ENCODE measurements at places on chromosomes 7 and 10.
A peak's percentile ranks its signal among the peaks of the same experiment; 100 is the strongest.

DNA sequence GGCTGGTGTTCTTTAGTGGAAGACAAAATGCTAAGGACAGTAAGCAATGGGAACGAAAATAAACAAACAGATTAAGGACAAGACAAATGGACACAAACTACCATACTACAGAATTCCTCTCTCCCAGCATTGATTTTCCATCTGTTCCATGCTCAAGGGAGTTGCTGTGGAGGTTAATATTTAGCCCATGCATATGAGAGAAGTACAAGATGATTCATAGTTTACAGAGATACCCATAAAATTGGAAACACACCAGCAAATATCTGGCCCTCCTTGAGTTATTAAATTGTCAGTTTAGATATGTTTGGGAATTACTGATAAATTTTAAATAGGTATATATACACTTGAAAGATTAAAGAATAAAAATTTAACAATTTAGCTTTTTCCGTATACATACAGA is 69.8 kb downstream of the GLI3 start:
- no peak for DNase-seq

- DNase-seq, result no peak
Measured at GRCh38 chr10:79342295-79342761, 4.9 kb upstream of the PPIF start.

GRCh38 chr7:1087952-1088920 is at the start of gene GPER1:
Gene GPER1, plus strand, starts transcription at chr7:1088113. Its CDS starts 3,616 bp downstream, at chr7:1091729.
- no peak for DNase-seq

DNA sequence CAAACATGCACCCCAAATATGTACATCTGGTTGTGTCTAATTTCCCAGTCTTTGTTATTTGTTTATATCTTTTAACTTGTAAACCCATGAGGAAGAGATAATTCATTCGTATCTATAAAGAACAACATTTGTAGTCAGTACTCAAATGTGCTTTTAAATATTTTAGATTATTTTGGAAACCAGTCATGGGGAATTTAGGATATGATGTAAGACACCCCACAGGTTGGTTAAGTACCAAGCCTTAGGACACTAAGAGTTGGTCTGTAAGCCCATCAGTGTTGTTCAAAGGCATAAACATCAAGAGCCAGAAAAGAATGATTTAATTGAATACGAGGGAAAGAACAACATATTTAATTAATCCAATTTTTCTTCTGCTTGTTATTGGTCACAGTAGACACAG is 421.1 kb upstream of the SEMA3C start:
- no peak for DNase-seq

GRCh38 chr7:41117431-41117830 is 585.5 kb downstream of the INHBA start:
- DNase-seq, result no peak

DNA sequence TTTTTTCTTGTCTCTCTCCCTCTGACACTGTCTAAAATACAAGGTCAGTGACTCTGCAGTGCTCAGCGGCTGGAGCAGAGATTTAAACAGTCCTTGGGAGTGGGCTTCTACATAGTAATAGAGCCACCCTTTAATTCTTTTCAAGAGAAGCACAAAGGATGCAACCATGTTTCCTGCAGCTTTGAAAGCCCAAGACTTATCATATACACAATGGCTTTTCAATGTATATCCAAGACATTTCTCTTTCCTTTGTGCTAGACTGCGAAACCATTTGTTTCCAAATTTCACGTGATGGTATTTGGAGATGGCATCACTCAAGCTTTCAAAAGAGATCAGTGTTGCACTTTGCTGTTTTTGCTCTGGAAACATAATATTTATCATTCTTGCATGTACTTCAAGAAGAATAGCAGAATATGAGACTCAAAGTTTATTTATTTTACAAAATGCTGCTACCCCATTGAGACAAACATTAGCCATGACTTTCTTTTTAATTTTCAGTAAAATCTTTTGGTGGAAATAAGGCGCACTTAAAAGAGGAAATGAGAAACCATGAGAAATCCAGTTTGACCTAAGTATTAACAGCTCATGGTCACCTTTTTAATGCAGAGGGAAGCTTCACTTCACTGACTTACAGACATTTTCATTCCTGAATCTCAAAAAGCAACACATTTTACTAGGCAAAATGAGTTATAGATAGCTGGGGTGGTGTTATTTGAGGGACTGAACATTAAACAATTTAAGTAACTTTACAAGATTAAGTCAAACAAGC is 76.6 kb downstream of the SEMA3C start:
- DNase-seq, result no peak

- no peak for DNase-seq
Measured at GRCh38 chr10:128645486-128645885, 519.3 kb upstream of the MKI67 start.

DNA sequence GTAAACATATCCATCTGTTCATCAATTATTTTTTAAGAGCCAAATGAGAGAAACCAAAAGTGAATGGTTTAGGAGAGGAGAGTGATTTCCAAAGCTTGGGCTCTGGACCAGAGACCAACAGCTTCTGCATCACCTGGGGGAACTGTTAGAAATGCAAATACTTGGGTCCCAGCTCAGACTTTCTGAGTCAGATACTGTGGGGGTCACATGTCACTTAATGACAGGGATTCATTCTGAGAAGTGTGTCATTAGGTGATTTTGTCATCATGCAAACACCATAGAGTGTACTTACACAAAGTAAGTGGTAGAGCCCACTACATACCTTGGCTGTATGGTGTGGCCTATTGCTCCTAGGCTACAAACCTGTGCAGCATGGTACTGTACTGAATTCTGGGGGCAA is 128.5 kb upstream of the PRR15 start:
- DNase-seq, result no peak

GRCh38 chr7:19024261-19024660 is 93.2 kb downstream of the TWIST1 start:
- DNase-seq, result no peak

DNA sequence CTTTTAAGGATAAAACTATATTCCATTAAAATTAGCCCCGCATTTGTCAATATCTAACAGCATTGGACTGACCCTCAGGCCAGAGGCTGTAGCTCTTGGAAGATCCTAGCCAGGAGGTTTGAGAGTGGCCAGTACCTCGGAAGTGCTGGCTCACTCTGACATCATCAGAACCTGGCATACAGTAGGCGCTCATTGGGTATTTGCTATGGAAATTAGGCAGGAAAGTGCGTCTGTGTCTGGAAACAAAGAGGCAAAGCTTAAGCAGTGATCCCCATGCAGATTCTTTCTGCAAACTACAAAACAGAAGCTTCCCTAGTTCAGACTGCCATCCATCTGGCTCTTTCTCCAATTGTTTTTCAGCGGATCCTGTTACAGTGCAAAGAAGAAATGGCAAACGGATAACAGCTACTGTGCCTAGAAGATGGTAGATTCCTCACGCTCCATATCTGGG is 1.7 kb upstream of the PRKCQ start:
- DNase-seq, result no peak

GRCh38 chr10:125015356-125015944 is 73.5 kb downstream of the ZRANB1 start:
- no peak for DNase-seq

GRCh38 chr7:22732556-22733126 is 5.6 kb downstream of the IL6 start:
- DNase-seq, result no peak

DNA sequence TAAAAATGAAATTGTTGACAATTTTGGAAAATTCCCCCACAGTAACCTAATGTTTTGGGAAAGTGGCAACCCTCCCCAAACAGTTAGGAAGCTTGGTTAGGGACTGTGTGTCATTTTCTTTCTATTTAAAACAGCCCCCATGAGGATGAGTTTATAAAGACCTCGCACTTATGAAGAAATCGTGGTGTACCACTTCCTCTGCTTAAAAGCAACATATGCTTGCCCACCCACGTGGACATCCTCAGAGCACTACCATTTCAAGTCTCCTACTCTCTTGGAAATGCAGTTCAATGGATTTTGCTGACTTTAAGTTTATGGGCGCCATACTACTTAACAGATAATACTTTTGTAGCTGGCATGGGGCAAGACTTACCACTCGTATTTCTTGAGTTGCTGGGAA is 223.8 kb downstream of the DYNC1I1 start:
- no peak for DNase-seq

GRCh38 chr10:74137992-74138391 is 12.6 kb downstream of the AP3M1 start:
- no peak for DNase-seq

DNA sequence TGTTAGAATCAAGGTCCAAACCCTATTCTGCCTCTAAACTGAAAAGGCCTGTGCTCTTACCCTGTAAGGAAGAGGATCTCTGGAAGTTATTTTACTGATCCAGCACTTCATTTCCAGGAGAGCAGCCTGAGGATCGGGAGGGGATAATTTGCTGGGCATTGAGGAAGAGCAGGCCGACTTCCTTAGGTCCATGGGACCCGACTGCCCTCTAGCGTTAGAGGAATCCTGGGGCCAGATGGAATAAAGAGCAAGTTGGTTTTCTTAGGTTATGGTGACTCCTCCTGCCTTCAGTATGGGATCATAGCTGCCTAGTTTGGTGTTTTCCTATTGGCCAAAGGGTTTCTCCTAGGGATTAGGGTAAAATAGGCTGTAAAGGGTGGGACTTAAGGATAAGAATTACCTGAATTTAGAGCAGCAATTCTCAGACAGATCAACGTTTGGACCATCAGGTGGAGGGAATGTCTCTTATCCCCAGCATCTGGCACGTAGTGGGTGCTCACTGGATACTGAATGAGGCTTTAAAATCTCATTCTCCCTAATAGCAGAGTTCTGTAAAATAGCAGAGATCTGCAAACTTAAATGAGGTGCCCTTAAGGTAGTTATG is 40.0 kb upstream of the SORBS1 start:
- DNase-seq, result peak; percentile 46

GRCh38 chr7:138934861-138935260 is 46.3 kb downstream of the KIAA1549 start:
- no peak for DNase-seq

DNA sequence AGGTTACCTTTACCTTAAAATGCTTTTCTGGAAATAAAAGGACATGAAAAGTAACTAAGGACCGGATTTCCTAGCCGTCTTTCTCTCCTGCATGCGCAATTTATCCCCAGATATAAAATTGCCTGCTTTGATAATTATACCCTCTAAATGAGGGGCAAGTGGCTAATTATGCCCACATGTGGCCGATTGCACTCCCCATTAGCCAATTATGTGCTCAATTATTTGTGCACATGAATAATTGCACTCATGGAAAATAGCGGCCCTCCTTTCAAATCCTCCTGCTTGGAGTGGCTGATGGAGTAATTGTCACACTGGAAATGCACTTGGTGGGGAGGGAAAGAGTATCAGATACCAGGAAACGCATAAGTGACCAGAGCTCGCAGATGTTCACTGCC is 66.4 kb upstream of the ATRNL1 start:
- no peak for DNase-seq

DNA sequence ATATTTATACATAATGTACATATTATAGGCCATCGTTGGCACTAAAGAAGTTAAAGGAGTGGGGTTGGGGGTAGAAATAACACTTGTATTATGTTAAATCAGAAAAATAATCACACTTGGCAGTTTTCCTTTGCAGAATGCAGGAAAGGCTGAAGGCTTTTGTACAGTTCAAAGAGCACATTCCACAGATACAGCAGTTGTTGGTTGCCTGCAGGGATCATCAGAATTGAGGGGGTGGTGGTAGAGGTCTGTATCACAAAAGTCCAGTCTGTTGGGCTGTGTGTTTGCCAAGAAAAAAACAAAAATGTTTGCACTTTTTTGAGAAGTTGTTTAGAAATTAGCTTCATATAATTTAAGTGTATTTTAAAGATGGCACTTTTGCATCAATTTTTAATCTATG is 231.8 kb upstream of the FOXP2 start:
- DNase-seq, result no peak

- DNase-seq, result no peak
Measured at GRCh38 chr7:133854739-133855138, 272.4 kb upstream of the LRGUK start.

GRCh38 chr10:4771554-4772201 is 54.3 kb upstream of the AKR1E2 start:
- no peak for DNase-seq

- no peak for DNase-seq
Measured at GRCh38 chr7:1231214-1232102, 1.2 kb upstream of the UNCX start.

- DNase-seq, result no peak
Measured at GRCh38 chr7:29274146-29275017, 79.8 kb downstream of the CHN2 start.

DNA sequence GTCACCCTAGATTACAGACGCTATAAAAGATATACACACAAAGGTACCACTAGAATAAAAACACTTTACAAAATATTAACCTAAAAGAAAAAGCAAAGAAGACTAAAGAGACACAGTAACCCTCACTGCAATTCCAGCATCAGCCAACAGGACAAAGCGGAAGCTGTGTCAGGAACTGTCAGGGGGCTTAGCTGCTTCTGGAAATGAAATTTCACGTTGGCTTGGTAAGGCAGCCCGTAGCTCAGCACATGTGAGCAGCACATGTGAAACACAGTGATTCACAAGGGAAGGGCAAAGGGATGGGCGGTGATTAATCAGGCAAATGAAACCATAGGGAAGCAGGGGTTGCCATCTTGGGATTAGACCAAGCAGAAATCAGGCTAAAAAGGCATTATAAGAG is 195.4 kb downstream of the MGMT start:
- DNase-seq, result no peak

DNA sequence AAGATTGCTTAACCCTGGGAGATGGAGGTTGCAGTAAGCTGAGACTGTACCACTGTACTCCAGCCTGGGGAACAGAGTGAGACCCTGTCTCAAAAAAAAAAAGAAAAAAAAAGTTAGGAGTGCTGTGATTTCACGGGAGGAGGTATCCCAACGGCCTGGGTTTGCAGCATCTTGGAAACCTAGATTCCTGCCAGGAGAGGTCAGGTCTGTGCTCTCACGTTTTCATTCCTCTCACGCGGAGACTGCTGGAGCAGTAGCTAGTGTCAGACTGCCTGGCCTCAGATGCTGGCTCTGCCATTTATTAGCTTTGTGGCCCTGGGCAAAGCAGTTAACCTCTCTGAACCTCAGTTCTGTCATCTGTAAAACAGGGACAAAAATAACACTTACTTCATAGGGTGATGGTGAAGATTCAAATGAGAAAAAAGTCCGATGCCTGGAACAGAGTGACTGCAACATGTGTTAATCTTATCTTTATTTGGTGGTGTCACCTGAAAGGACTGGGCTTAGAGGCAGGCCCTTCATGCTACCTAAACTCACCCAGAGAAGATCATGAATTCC is 94.9 kb downstream of the GAD2 start:
- DNase-seq, result no peak

DNA sequence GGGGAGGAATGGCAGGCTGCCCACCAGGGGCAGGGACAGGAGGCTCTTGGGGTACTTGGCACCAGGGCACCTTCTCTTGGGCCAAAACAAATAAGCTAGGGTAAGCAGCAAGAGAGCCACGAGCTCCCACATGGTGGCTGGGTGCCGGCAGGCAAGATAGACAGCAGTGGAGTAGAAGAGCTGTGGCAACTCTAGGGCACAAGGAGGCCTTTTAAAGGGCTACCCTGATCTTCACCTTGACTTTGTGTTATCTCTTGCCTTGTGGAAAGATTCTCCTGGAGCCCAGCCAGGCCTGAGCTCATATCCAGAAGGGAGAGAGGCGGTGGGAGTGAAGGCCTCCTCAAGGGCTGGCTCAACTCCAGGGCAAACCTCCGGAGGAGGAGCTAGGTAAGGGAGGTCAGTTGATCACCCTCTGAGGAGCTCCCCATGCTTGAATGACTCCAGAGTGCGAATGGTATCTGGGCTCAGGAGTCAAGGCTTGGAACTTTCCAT is at the start of gene CYP17A1:
CYP17A1 (minus strand) TSS at position 184 of the 492 bp plus-strand sequence; CDS start at position 132, 52 bp downstream.
- no peak for DNase-seq

Data from stimulated activated CD4-positive, alpha-beta T cell treated with anti-CD3 and anti-CD28 coated beads, Interleukin-2, amount 100 ng/mL, for 48 hours (primary cell).